ENCODE measurements at places on chromosomes 6 and 20. TPM values are rescaled to one million over a fixed set of nuclear protein-coding genes. Genes with fewer than 3 reads are reported as not detected.

BPI gene
- 2.4 TPM for total RNA-seq

SOX18 gene
- total RNA-seq: 7.1 TPM

MCM8 gene
- 14.3 TPM for total RNA-seq

DPPA5 gene
- not detected for total RNA-seq

THBS2 gene
- total RNA-seq: 132 TPM

GRM1 gene
- 2.9 TPM for total RNA-seq

ADNP gene
- total RNA-seq: 115 TPM

B3GALT4 gene
- 6.3 TPM for total RNA-seq

MCHR2 gene
- total RNA-seq: not detected

MAS1L gene
- 0.33 TPM for total RNA-seq

FLRT3 gene
- total RNA-seq: 32.1 TPM

WFDC5 gene
- not detected for total RNA-seq

RAB32 gene
- total RNA-seq: 18.5 TPM

BAG2 gene
- 8.6 TPM for total RNA-seq

FHL5 gene
- total RNA-seq: 0.60 TPM

TAGAP gene
- total RNA-seq: 1.4 TPM

PDYN gene
- not detected for total RNA-seq

CGA gene
- total RNA-seq: not detected

ECT2L gene
- total RNA-seq: not detected

HLA-DMA gene
- 2.6 TPM for total RNA-seq

MAP3K5 gene
- total RNA-seq: 12.9 TPM
